Fibroblast of skin of right biceps (primary cell): ENCODE measurements at places on chromosomes 12 and 14.
A peak's percentile ranks its signal among the peaks of the same experiment; 100 is the strongest.

- peak; percentile 4 for DNase-seq
These were observed 59.5 kb downstream of the TMEM116 start for GRCh38 chr12:111953455-111953854.

GRCh38 chr14:94288610-94289465 lies 4.2 kb downstream of the SERPINA10 start:
- DNase-seq = no peak

DNA sequence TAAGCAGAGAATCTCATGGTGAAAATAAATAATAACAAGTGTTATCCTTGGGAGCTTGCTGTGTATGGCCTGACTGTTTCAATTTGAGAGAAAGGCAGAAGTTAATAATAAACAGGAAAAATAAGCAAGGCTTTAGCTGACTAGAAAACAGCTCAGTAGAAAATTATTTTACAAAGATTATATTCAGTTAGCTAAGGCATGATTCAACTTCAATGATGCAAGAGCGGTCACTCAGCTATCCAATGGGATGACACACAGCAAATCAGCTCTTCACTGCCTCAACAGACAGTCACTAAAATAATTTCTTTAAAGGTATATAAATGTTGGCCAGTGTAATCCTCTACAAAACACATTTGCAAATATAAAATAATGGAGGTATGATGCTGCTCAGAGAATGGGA lies 18.6 kb downstream of the GSTZ1 start:
- DNase-seq = peak; percentile 52

- no peak for DNase-seq
These were observed 723 bp upstream of the LRP10 start for GRCh38 chr14:22870811-22871223.

GRCh38 chr12:25106818-25107217 lies 88.1 kb downstream of the DNAI7 start:
- DNase-seq = no peak

DNA sequence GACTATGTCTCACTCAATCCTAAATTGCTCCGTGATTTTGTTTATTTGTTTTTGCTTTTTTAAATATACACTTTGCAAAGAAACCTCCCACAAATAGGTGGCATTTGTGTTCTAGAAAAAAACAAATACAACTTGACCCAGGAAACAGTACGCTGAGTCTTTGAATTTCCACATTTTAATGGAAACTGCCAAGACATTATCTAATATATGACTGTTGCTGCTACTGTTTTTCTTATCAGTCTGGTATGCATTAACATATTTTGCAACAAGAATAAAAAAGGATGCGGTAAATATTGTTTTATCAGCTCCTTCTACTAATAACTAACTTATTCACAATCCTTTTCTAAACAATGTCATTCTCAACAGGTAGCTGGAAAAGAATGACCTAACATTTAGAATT lies 187.4 kb downstream of the LRIG3 start:
- no peak for DNase-seq

GRCh38 chr12:123532808-123533649 lies 490 bp downstream of the RILPL1 start:
- peak; percentile 34 for DNase-seq

DNA sequence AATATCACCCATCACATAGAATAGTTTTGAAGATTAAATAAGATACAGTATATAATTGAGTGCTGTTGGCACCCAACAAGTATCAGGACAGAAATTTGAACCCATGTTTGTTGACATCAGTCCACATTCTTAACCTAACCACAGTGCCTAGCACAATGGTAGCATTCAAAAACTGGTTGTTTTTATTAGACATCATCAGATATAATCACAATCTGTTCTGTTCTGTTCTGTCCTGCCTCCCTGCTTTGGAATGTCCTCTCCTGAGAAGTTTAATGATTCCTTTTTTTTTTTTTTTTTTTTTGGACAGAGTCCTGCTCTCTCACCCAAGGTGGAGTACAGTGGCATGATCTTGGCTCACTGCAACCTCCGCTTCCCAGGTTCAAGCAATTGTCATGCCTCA lies 476.6 kb downstream of the RMST start:
- no peak for DNase-seq

DNA sequence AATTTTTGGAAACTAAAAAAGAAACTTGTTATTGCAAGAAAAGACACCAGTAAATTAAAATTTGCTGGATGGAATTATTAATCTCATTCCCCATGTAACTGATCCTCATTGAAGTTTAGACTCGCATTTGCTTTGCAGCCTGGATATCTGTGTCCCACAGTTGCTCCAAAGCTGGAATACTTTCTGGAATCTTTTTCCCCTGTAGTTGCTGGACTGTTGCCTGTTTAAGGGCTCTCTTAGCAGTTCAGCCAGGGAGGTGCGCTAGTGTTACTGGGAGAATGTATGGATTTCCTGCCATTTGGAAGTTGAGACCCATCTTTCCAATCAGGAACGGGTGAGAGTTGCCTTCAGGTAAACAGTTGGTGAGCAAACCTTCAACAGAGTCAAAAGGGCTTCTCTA lies 20.3 kb downstream of the BCL2L14 start:
- no peak for DNase-seq

DNA sequence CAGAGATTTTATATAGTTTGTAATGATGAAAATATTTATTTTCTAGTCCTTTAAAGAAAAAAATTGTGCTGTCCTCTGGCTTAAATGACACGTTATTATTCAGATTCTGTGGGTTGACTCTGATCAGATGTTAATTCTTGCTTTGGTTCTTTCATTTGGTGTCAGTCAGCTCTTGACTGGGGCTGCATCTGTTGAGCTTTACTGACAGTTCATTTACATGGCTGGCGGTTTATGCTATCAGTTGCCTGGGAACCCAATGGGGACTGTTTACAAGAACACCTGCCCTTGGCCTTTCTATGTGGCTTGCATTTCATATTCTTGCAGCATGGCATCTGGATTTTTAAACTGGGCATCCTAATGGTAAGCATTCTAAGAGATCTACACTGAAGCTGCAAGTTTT lies 667.1 kb upstream of the FBXO33 start:
- no peak for DNase-seq

GRCh38 chr14:95193081-95193480 lies 35.8 kb upstream of the DICER1 start:
- no peak for DNase-seq

DNA sequence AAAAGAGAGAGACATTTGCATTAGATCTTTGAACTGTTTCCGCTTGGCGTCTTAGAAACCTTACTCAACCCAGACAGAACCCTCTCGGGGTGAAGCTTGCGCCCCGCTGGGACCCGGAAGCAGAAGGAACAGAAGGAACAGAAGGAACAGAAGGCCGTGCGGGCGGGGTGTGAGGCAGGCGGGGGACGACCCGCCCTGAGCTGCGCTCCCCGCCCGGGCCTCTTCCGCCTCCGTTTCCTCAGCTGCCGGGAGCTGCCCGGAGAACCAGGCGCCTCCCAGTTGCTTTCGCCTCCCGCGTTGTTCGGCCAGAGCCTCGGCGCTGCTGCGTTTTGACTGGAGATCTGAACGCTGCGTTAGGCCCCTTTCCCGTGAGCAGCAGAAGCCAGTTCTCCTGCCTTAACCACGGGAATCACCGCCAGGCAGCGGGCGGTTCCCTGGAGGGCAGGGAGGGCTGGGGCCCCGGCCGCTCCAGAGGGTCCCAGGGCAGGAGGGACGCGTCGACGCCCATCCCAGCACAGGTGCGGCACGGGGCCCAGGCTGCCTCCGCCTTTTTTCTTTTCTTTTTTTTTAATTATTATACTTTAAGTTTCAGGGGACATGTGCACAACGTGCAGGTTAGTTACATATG lies 19.3 kb upstream of the MMP17 start:
- no peak for DNase-seq

GRCh38 chr14:22560662-22561365 lies 28.2 kb downstream of the DAD1 start:
- DNase-seq = no peak

GRCh38 chr12:65287426-65287825 lies 8.9 kb downstream of the MSRB3 start:
- no peak for DNase-seq

GRCh38 chr14:46596236-46596635 lies 55.3 kb downstream of the RPL10L start:
- DNase-seq = peak; percentile 0

GRCh38 chr12:128983371-128983770 lies 130.1 kb downstream of the GLT1D1 start:
- DNase-seq = no peak

DNA sequence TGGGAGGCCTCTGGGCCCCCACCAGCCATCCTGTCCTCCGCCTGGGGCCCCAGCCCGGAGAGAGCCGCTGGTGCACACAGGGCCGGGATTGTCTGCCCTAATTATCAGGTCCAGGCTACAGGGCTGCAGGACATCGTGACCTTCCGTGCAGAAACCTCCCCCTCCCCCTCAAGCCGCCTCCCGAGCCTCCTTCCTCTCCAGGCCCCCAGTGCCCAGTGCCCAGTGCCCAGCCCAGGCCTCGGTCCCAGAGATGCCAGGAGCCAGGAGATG lies 729 bp upstream of the GAPDH start:
- DNase-seq = no peak

- DNase-seq = peak; percentile 75
These were observed 16.9 kb downstream of the CDKN1B start for GRCh38 chr12:12734054-12734453.

DNA sequence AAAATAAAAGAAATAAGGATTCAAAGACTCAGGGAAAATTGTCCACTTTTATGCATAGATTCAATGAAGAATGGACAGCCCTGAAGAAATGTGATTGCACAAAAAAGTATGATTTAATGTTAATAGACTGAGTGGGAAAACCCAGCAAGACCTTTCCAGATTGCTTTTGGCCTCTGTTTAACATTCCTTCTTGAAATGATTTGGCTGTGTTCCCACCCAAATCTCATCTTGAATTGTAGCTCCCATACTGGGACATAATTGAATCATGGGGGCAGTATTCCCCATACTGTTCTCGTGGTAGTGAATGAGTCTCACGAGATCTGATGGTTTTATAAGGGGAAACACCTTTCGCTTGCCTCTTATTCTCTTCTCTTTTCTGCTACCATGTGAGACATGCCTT lies 1316.9 kb upstream of the SEL1L start:
- DNase-seq = peak; percentile 44

DNA sequence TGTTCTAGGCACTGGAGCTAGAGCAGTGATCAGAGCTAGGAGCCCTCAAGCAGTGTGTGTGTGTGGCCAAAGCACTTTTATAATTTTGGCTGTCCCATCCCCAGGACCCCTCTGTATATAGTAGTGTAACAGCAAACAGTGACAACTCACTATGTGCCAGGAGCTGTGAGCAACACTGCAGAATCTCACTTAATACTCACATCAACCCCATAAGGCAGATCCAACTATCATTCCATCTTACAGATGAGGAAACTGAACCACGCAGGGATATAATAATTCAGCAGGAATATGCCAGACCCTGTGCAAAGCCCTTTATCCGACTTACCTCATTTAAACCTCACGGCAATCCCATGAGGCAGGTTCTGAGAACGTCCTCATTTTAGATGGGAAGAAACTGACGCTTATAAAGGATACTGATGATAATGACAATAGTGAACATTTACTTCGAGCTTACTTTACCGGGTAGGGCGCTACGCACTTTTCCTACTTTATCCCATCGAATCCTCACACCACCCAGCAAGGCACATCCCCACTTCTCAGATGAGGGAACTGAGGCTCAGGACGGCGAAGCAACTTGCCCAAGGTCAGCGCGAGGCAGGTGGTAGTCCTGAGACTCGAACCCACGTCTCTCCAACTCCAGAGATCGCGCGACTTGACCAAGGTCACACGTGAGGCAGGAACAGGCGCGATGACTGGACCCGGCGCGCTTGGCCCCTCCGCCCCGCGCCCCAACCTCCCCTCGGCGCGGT lies 687 bp downstream of the RAB35 start:
- peak; percentile 42 for DNase-seq

- DNase-seq = no peak
These were observed 27.0 kb downstream of the SERPINA3 start for GRCh38 chr14:94638961-94639817.

DNA sequence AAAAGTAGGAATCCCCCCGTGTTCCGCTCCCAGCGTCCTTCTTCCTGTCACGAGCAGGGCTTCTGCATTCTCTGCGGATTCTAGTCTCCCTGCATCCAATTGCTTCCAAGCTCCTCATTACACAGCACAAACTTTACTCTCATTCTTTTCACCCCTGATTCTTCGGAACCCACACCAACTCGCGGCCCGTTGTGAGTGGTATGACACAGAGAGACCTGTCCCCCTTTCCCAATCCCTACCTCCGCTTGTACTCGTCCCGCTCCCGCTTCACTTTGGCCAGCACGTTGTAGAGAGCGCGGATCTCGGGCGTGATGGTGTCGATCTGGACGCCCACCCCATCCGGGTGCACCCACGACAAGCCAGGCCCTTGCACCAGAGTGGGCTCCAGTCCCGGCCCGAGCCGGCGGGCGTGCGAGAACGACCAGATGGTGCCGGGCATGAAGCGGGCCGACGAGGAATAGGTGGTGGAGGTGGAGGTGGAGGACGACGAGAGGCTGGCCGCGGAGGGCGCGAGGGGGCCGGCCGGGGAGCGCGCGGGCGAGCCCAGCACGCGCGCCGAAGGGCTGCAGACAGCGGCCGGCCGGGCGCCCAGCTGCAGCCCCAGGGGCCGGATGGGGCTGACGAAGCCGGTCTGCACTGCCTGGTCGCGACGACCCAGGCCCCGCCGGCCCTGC lies 687 bp downstream of the IFFO1 start:
- no peak for DNase-seq

DNA sequence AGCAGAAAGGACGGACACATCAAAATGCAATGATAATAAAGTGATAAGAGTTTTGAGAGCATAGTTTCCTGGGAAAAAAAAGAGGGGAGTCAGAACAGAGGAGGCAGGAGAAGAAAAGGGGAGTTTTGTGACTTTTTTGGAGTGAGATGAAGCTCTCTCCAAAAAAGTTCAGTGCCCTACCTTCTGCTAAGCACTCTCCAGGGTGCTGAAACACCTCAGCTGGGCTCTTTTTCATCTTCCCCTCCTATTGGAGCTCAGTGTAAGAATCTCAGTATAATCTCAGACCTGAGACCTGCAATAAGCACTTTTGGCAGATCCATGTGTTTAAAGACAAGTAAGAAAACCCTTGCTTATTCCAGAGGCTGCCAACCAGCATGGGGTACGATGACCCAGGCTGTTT lies 58.9 kb upstream of the SRRM4 start:
- no peak for DNase-seq

- DNase-seq = peak; percentile 32
These were observed 44.3 kb upstream of the KTN1 start for GRCh38 chr14:55535516-55536203.
